ENCODE measurements at places on chromosomes 6 and 20.

- no peak for DNase-seq
Observed at GRCh38 chr20:19875376-19876221, 117.5 kb downstream of the RIN2 start.

DNA sequence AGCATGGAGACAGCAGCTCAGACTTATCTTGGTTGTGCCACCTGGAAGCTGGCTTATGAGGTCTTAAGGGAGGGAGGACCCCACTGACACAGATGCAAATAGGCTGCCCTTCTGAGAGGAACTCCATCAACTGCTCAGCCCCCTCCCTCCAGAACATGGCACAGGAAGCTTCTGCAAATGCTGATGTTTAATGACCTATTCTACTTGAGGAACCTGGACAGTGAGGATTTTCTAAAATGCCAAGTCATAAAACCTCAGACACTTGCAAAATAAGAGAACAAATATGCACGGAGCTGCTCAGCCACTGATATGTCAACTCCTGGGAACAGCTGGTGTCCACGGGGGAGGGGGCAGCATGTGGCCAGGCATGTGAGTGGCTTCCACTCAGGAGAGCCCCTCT, 3.5 kb downstream of the CST9 start:
- DNase-seq: no peak

DNA sequence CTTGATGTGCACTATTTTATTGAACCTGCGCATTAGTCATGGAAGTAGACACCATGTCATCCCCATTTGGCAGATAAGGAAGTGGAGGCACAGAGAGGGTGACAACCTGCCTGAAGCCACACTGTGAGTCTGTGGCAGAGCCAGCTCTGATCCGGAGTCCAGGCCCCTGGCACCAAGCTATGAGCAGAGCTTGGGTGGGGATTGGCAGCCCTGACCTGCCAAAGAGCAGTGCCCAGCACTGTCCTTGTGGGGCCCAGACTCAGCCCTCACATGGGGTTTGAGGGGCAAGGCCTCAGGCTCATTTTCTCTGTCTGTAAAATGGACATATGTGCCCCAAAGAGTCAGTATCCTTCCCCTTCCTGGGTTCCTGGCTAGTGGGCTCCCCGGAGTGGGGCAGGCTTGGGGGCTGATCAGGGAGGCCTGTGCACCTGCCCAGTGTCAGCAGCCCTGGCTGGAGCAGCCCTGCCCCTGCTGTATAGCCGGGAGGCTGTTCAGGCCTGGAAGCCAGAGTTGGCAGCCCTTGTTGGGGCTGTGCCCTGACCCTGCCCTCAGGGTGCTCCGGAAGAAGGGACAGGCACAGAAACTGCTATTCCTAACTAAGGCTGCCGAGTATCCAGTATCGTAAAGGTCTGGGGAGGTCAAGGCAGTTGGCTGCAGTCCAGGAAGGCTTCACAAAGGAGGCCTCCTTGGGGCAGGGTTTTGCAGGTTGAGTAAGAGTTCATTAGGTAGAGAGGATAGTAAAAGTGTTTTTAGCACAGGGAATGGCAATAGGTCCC, 38.7 kb downstream of the TGM2 start:
- peak; percentile 88 for DNase-seq

- DNase-seq: no peak
Observed at GRCh38 chr6:162681447-162681846, 46.1 kb downstream of the PRKN start.

DNA sequence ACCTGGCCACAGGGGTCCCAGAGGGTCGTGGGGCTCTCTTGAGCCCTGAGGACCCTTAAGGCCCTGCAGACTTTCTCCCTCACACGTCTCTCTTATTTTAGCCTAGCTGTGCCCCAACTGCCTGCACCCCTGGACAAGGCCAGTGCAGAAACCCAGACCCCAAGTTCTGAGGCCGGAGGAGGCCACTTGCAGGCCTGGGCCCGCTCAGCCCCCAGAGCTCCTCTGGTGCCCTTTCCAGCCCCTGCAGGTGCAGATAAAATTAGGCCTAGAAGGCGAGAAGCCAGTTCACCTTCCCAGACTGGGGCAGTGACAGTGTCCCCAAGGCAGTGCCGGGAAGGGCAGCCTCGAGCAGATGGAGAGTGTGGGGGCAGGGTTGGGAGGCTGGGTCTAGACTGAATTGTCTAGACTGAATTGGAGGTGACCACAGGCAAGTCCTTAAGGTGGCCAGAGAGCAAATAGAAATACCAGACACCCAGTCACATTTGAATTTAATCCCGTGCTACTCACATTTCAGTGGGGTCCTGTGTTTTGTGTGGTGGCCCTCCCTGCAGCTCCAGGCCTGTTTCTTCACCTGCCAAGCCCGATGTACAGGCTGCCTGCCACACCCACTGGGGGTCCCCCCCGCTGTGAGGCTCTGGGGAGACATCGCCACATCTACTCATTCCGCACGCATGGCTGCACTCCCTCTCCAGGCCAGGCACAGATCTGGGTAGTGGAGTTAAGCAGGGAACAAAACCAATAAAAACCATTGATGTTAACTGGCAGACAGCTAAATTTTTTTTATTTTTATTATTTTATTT, 8.6 kb upstream of the IP6K3 start:
- peak; percentile 47 for DNase-seq

DNA sequence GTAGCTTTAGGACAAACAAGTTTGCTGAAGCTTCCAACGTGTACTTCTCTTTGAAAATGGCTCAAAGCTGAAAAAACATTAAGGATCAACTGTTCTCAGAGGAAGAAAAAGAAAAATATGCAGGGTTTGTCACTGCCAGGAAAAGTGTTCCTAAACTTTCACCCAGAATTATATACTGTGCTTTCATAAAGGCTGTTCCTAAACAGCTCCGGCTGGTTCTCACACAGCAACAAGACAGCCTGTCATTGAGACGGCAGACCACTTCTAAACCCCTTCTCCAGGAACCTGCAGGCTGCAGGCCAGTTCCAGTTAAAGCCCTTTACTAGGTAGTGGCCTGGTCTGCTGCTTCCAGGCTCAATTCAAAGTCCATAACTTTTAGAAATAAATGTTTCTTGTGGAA, 97.4 kb upstream of the SOX4 start:
- DNase-seq: no peak

- DNase-seq: no peak
Observed at GRCh38 chr20:60786686-60787217, 465.3 kb upstream of the CDH4 start.

GRCh38 chr20:45545351-45545750, 1.9 kb downstream of the EPPIN start:
- no peak for DNase-seq

- no peak for DNase-seq
Observed at GRCh38 chr20:703006-703405, 27.4 kb upstream of the SCRT2 start.

GRCh38 chr6:150410906-150411305, 42.1 kb downstream of the IYD start:
- no peak for DNase-seq

GRCh38 chr6:56572788-56573471, 69.8 kb downstream of the DST start:
- no peak for DNase-seq

GRCh38 chr6:77686931-77687330, 34.1 kb downstream of the MEI4 start:
- DNase-seq: no peak

GRCh38 chr6:48985025-48985424, 478.0 kb downstream of the MMUT start:
- no peak for DNase-seq

GRCh38 chr6:24408719-24409410, 6.1 kb downstream of the MRS2 start:
- DNase-seq: no peak

- DNase-seq: no peak
Observed at GRCh38 chr6:25022140-25022553, 86.4 kb upstream of the RIPOR2 start.

DNA sequence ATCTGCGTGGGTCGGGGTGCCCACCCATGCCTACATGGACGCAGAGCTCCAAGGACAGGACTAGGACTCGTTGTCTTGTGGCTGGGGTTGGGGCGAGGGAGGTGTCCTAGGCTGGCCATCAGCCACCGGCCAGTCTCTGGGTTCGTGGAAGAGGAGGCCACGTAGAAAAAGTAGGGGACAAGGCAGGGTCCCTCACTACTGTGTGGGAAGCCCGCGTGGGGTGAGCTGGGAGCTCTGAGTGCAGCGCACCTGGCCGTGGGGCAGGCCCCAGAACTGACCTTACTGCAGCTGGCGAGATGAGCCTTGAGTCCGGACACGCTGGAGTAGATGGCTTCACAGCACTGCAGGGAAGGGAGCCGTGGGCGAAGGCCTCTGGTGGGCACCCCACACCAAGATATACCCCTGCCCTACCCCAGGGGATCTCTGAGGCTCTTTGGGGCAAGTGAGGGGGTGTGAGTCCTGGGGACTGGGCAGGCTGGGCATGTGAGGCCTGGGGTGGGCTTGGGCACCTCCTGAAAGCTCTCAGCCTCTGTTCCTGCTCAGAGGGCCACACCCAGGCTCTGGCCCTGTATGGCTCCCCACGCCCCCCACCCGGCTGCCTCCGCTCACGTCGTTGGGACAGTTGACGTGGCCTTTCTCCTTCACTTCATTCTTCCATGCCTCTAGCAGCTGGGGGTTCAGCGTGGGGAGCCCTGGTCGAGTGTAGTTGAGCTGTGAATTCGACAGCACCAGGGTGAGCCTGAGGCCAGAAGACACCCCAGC, 5.6 kb upstream of the UCKL1 start:
- DNase-seq: no peak

DNA sequence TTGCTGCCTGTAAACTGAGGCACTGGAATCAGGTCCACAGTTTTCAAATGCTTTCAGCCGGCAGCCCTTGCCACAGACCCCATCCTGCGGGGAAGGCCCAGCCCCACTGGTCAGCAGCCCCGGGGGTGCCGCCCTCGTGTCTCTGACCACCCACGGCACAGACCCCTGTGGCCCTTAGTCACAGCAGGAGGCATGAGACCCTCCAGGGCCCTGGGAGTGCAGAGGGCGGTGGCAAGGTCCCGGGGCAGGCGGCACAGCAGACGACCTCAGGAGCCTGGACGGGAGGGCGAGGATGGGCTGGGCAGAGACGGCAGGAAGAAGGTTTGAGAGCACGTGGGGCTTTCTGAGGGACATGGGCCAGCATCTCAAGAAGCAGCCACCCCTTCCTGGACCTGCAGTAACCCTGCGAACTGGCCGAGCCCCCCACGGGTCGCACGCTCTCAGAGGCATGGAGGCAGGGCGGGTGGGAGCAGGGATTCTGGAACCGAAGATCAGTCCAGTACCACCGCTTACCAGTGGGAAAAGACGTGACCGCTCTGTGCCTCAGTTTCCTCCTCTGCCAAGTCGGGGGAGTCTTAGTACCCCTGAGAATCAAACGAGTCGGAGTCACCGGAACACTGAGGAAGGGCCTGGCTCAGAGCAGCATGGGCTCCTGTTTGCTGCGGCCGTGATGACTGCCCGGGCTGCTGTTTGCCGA, 140.7 kb downstream of the TAF4 start:
- DNase-seq: no peak

GRCh38 chr6:133773776-133774175, 115.1 kb upstream of the TCF21 start:
- no peak for DNase-seq

GRCh38 chr6:160362556-160362955, 14.4 kb downstream of the SLC22A3 start:
- no peak for DNase-seq

- peak; percentile 37 for DNase-seq
Observed at GRCh38 chr20:9359561-9360308, 154.7 kb upstream of the LAMP5 start.

- DNase-seq: no peak
Observed at GRCh38 chr20:57609086-57609841, 11.0 kb downstream of the ZBP1 start.

- DNase-seq: no peak
Observed at GRCh38 chr20:7798176-7798575, 142.1 kb downstream of the HAO1 start.

DNA sequence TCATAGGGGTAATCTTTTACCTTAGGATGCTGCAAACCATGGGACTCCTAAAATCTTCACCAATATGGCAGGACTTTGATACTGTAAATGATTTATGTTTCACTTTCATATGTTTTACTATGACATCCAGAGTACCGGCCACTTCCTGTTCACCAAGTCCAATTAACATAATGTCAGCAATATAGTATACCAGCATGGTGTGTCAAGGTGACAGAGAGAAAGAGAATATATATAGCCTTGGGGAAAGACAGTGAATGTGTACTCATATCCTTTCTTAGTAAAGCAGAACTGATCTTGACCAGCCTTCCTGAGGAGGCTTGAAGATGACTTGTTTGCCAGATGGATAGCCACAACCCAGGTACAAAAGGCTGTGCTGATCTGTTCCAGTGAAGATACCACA, 127.9 kb downstream of the NRN1 start:
- no peak for DNase-seq

GRCh38 chr6:112881027-112881426, 533.9 kb downstream of the RFPL4B start:
- DNase-seq: no peak

DNA sequence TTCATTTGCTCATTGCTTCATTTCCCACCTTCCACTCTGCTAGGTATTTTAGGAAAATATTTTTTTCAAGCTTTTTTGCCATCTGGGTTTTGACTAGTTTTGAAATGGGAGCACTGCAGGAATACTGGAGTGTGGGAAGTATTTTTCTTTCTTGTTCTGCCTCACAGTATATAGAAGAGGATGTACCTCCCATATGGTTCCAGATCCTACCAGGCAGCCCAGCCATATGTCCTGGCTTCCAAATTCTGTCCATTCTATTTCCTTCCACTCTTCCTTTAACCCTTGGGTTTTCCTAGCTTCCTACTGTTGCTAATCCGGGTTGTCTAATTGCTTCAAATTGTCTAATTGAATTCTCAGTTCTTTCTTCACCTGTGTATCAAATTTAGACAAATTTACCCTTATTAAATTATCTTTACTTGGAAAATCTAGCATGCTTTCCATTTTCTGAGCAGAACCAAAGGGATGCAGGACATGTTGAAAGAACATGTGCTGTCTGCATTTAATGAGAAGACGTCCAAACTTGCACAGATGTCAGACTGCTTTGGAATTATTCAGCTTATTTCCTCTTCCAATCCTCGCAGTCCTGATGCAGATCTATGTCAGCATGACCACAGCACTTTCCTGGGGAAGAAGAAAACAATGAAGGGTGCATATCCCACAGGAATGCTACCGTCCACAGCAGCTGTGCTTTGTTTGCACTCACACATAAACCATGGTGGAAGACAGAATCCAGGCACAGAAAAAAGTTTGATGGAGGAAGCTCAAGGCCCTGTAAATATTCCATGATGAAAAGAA, 1273.9 kb upstream of the MAP3K7 start:
- DNase-seq: no peak
